Activated CD4-positive, alpha-beta T cell treated with anti-CD3 and anti-CD28 coated beads, Interleukin-2, amount 50 U/mL, for 16 hours (primary cell): ENCODE measurements at places on chromosomes 11 and 22.

- DNase-seq: peak; percentile 44
These were observed 63.7 kb downstream of the COPB1 start for GRCh38 chr11:14435717-14436512.

DNA sequence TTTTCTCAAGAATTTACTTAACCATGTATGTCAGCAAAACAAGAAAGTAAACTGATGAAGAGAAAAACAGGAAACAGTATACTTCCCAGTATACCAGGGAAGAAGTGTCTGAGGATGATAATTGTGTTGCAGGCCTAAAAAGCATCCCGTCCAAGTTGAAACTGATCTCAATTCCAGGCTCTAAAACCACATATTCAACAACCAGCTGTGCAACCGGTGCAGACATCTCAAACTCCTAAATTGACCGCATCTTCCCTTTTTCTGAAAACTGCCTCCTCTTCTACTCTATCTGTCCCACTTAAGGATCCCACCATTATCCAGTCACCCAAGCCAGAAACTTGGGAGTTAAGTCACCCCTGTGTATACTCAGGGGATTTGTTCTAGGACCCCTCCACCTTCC, 47.2 kb downstream of the CCDC83 start:
- DNase-seq: no peak

- DNase-seq: no peak
These were observed 636.6 kb downstream of the NTM start for GRCh38 chr11:132006884-132007580.

DNA sequence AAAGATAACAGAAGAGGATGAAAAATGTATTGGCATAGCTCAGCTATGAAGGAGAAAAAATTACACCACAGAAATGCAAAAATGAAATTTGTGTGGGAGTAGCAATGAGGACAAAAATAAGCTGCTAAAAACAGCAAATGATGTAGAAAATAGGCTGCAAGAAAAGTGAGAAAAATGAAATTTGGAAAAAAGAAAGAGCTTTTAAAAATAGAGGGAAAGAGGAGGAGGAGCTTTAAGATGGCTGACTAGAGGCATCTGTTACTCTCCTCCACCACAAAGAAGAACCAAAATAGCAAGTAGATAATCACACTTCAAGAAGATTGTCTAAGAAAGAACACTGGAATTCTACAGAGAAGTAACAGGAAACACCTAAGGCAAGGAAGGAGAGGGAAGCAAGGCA, 23.7 kb upstream of the OR5AN1 start:
- no peak for DNase-seq

GRCh38 chr11:65085446-65085845, 1.4 kb downstream of the ZFPL1 start:
- DNase-seq: no peak

DNA sequence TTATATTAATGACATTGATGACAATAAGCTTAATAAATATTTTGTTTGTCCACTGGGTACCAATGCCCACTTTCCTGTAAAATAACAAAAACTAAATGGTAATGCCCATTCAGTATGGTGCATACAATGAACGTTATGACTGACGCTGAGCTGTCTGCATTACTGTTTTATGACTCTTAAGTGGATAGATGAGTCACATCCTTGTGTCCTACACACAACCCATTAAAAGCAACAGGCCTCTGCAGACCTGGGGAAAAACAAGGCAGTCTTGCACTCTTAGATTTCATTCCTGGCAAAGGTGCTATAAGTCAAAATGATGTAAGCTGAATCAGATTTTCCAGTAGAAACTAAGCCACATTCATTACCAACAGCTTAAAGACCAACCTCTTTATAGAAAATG, 176.3 kb upstream of the TMEM45B start:
- DNase-seq: peak; percentile 84

DNA sequence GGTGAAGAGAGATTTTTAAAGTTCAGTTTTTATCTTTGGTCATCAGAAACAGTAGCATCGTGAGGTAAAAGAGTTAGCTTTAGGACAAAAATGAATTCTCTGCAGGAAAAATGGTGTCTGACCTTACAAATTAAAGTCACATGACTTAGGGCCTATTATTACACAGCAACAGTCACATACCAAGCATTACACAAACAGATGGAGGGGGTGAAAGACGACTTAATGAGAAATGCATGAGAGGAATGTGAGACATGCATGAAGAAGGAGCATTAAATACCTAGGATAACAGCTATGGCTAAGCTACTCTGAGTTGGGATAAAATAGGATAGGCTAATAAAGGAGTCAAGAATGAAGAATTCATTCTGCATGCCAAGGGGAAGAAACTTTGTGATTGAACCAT, 77.5 kb downstream of the BLID start:
- DNase-seq: no peak

GRCh38 chr22:19431649-19432132, at the start of gene HIRA:
Gene HIRA, minus strand, starts transcription at chr22:19431733. Its CDS starts 257 bp downstream, at chr22:19431476.
- peak; percentile 86 for DNase-seq

GRCh38 chr11:9840460-9841004, 176.7 kb downstream of the SWAP70 start:
- peak; percentile 45 for DNase-seq

- peak; percentile 20 for DNase-seq
These were observed 79.9 kb upstream of the GRIK4 start for GRCh38 chr11:120431633-120432032.

DNA sequence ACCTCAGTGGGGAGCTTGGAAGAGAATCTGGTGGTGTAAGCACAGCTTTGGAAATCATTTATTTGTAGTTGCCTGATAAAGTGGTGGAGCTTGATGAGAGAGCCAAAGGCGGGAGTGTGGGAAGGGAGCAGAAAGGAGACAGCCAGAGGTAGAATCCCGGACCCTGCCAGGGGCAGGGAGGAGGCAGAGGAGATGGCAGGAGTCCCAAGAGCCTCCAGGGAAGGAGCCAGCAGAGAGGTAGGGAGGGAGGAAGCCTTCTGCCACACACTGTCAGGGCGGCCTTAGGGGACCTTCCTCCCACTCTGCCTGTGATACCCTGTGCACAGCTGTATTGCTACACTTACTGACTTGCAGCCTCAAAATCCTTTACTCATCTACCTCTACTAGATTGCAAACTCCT, 15.4 kb downstream of the SCUBE2 start:
- DNase-seq: no peak

GRCh38 chr22:50304528-50305392, 2.7 kb downstream of the PLXNB2 start:
- no peak for DNase-seq

GRCh38 chr11:57480409-57481137, 20.2 kb downstream of the RTN4RL2 start:
- peak; percentile 76 for DNase-seq

- DNase-seq: no peak
These were observed 37.4 kb downstream of the PDGFB start for GRCh38 chr22:39207141-39208012.

DNA sequence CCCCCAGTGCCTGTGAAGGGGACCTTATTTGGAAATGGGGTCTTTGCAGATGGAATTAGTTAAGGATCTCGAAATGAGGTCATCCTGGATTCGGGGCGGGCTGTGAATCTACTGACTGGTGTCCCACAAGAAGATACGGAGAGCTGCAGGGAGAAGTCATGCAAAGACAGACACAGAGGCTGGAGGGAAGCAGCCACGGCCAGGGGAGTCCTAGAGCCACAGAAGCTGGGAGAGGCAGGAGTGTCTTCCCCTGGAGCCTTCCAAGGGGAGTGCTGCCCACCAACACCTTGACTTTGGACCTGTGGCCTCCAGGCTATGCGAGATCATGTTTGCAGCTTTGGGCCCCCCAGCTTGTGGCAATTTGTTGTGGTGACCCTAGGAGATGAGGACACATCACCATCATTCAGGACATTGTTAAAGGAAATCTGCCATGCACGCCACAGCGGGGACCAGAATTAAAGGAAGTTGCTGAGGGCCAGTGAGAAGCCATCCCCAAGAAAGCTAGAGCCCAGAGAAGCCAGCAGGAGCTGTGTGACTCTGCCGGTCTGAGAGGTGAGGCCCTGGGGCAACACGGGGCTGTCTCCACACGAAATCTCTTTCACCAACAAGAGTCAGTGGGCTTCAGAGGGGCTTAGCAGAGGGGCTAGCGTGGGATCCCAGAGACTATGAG, 434.7 kb downstream of the BRD1 start:
- no peak for DNase-seq

DNA sequence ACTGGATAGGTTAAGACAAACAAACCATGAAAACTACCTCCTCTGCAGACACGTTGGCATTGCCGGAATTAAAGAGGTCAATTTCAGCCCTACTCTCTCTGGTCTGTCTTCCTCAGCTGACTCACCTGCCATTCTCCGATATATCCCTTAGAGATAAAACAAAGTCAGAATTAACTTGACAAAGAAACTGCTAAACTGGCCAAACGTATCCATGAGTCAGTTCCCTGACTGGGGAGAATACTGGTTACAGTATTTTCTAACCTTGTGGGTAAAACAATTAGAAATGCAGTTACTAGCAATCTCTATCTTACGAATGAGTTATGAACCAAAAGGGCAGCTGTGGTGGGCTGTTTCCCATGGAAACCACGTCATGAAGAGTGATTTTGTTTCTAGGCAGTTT, 96.2 kb downstream of the RDX start:
- DNase-seq: no peak

DNA sequence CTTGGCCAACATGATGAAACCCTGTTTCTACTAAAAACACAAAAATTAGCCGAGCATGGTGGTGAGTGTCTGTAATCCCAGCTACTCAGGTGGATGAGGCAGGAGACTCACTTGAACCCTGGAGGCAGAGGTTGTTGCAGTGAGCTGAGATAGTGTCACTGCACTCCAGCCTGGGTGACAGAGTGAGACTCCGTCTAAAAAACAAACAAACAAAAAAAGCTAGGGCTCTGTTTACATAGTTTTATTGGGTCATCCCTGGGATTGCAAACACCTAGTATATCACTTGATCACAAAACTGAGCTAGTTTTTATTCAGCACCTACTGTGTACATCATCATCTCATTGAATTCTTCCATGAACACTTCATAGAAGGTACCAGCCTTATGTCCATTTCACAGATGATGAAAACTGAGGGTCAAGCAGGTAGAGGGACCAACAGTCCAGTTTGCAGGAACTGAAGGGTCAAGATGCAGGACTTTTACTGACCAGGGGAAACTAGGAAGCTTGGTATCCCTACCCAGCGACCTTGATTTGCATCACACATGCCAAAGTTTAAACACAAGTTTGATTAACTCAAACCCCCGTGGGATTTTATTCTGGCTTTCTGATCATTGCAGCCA, 9.2 kb upstream of the MRTFA start:
- DNase-seq: no peak

DNA sequence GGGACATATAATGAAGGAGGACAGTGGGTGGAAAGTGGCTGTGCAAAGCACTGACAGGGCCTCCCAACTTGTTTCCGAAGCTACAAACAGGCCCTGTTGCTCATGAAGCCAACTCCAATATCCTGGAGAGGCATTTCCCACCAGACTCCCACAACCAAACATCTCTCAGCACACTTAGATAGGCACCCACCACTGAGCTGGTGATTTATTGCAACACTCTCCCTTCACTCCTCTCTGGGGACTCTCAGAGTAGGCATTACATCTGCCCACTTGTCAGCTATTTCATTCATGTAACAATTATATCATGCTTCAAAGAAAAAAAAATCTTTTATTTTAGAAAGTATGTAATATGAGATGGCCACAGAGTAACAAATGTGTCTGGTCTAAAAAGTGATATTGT, 32.1 kb upstream of the PPP2R1B start:
- no peak for DNase-seq

DNA sequence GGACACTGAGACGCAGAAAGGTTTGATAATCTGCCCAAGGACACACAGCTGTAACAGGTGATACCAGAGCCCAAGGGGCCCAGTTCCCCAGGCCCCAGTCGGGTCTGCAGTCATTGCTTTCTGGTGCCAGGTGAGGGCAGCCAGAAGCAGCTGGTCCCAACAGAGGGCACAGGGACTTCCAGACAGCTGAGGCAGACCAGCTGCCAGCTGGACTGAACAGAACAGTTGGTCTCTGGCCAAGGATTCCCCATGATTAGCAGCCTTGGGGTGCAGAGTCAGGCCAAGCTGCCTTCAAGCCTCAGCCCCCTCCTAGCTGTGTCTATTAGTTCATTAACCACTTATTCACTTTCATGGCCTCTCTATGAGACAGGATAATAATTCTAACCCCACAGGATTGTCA, 105.6 kb downstream of the RRAS2 start:
- DNase-seq: no peak

- peak; percentile 51 for DNase-seq
These were observed 282.5 kb downstream of the ETS1 start for GRCh38 chr11:128304666-128305485.

DNA sequence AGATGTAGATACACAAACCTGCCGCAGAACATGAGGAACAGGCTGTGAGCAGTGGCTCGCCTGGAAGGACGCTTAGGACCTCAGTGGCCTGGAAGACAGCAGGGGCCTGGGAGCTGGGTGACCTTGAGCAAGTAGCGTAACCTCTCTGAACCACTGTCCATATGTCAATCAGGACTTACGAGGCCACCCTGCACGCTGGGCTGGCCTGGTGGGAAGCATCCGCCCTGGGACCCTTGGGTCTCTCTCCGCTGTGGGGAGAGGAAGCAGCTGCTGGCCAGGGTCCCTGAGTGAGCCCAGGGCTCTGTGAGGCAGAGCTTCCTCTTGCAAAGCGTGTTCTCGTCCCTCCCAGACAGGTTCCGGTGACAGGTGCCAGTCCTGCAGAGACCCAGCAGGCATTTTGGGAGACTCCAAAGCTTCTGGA, 14.0 kb upstream of the EHD1 start:
- DNase-seq: no peak

DNA sequence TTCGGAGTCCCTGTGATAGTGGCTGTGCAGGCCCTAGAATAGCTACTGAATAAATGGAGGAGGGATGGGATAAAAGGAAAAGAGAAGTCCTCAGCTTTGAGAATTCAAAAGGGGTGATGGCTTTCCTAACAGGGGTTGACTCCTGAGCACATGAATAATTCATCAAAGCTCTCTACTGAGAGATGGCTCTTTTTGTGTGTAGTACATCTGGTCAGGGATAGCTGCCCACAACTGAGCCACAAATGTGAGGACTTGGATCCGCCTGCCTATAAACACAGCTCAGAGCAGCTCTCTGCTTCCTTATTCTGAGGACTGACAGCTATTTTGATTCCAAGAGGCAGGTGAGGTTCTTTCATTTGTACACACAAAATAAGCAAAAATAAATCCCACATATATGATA, 82.3 kb downstream of the USP35 start:
- DNase-seq: no peak

DNA sequence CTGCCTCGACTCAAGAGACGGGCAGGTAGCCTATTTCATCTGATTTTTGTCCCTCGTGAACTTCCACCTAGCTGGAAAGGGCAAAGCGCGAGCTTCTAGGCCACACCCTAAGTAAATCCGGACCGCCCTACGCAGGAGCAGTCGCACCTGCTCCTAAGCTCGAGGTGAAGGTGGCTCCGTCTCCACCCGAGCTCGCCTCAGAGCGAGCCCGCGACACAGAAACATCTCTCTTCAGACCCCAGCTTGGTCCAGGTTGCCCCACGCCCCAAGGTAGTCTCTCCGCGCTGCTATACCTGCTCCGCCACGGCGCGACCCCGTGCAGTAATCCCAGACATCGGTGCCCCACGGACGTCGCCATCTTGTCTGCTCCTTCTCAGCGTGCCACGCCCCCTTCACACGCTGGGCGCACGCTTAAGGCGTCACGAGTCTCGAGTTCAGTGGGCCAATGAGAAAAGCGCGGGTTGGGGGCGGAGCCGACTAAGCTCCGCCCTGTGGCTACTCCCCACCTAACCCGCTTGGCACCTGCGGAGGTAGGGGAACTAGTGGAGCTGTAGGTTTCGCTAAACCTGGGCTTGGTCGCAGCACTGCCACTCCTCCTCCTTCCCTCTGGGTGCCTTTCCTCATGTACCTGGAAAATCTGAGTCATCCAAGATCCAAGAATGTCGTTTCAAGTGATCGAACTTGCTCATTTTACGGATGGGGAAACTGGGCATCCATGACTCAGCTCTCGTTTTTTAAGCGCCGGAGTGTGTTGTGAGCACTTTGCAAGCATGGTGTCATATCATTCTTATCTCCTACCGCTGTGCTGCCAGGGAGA, at the start of gene PISD:
TSS of gene PISD (minus strand) at position 365 of the 817 bp plus-strand sequence. CDS start at position 358, 7 bp downstream.
- DNase-seq: peak; percentile 97
